Activated CD8-positive, alpha-beta memory T cell treated with anti-CD3 and anti-CD28 coated beads for 1 hour (primary cell): ENCODE measurements at places on chromosomes 16 and 17.

DNA sequence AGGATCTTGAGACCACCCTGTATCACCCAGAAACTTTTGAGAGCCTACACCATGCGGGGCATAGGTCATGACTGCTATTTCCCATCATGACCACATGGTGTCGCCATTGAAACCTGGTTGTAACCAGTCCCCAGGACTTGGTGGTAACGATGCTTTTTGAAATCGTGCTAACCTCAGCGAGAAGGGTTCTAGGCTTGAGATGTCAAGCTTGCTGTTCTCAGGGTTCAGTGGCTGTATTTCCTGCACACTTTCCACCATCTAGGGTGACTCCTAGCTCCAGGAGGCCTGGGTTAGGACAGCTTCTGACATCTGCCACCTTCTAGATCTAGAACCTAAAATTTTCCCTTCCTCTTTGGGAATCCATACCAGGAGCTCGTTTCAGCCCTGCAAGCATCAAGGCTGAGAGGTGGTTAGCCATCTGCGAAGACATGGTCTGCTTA, 13.0 kb upstream of the SPNS3 start:
- DNase-seq, result peak; percentile 25

GRCh38 chr17:75610103-75610984, 22.7 kb downstream of the MYO15B start:
- no peak for DNase-seq

- no peak for DNase-seq
These were observed 54.3 kb downstream of the SOCS1 start for GRCh38 chr16:11201498-11202259.

GRCh38 chr16:66523861-66524354, 26.0 kb downstream of the TK2 start:
- no peak for DNase-seq

DNA sequence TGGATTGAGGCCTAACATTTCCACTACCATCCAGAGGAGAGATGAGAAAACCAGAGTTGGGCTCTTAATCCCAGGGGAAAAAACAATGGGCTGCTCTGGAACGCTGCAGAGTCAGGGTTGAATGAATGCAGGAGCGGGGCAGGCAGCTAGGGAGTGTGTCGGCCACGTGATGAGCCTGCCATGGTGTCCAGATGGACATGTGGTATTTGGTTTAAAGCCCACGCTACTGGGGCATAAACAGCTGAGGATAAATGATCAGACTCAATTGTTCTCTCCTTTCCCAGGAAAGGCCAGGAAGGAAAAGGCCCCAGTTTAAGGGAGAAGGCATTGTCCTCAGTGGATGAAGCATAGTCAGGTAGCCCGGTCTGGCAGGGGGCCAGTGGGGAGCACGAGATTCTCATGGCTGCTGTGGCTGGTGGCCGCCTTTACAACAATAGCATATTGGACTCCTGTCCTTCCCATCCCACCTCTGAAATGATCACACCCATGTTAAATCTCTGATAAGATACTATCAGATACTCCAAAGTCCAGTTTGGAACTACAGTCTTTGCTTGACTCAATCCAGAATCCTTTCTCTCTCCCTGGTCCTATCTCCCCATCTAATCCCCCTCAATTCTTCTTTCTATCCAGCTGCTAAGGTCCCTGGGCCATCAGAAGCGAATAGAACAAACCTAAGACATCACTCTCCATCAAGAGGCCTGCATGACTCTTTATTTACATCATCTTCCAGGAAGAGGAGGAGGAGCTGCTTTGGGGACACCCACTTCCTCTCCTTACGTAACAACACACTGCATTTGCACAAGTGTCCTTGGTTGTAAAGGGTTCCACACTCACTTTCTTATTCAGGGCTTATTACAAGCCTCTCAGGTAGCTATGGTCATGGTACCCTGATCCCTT, 20.4 kb downstream of the CA4 start:
- no peak for DNase-seq
